NCI-H524 (cell line): ENCODE measurements at places on chromosomes 4 and X.
A peak's percentile ranks its signal among the peaks of the same experiment; 100 is the strongest.

GRCh38 chr4:113666386-113667114, 95.0 kb downstream of the CAMK2D start:
- DNase-seq = no peak

- no peak for DNase-seq
These were observed 64.4 kb upstream of the TEX13D start for GRCh38 chrX:124268099-124268498.

- no peak for DNase-seq
These were observed 354.9 kb downstream of the DHRSX start for GRCh38 chrX:2145692-2146367.

DNA sequence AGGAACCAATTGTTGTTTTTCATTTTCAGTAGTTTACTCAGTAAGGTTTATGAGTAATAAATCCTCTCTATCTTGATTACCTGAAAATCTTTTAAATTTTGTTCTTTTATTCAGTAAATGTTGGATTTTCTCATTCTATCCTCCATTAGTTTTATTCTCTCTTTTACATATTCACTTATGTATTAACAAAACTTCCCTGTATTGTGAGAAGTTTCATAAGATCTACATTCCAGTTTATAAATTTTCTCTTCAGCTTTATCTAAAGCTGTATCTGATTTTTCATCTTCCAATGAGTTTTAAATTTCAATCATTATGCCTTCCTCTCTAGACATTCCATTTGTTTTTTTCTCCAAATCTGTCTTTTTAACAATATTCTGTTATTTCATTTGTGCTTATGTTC, 310.2 kb downstream of the UNC5C start:
- DNase-seq = no peak

DNA sequence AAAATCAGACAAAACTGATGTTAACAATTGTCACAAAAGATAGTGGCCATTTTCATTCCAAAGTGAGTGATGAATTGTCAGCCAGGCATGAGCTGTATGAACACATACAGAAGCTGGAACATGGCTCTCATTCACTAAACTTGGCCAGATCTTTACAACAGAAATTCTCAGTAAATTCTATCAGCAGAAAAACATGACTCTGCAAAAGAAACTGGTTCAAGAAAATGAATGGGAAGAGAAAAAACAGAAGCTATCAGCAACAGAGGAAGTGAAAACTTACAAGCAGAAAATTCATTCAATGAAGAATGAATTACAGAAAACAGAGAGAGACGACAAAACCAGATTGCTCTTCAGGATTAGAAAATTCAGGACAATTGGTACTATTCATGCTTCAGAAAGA, 249.6 kb downstream of the COL25A1 start:
- no peak for DNase-seq

DNA sequence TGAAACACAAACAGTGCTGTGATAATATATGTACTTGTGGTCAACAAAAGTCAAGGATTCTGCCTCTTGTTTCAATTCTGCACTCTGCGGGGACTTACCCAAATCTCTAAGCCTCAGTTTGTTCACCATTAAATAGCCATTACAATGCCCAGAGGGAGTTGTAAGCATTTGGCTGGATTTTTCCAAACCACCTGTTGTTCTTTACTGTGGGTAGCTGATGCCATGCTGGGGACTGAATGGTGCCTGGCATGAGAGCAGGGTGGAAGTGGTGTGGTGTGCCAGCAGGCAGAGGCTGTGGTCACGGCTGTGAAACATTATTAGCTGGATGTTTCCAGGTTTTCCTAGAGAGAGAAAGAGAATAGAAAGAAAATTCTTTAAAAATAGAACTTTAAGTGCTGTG, 60.7 kb upstream of the PAK3 start:
- DNase-seq = no peak

GRCh38 chrX:22520128-22520828, 247.6 kb downstream of the CBLL2 start:
- DNase-seq = no peak

DNA sequence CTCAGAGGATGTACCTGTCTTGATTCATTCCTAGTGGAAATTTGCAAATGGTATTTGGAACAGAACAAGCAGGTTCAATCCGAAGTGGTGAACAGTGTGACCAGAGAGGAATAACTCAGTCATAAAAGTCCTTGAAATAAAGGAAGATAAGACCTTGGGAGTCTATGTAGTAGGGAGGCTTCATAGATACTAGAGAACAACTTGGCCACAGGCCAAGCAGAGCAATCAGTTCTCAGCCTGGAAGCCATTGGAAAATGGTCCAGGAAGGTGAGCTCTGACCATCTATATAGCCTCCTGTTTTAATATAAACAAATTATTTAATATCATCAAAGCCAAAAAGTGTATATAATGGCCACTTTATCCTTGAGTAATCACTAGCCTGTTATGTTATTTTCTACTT, 11.3 kb downstream of the TXK start:
- no peak for DNase-seq

- peak; percentile 19 for DNase-seq
These were observed 1.7 kb upstream of the CNOT6L start for GRCh38 chr4:77820649-77821561.

GRCh38 chr4:112102875-112103370, 42.3 kb upstream of the FAM241A start:
- DNase-seq = no peak

DNA sequence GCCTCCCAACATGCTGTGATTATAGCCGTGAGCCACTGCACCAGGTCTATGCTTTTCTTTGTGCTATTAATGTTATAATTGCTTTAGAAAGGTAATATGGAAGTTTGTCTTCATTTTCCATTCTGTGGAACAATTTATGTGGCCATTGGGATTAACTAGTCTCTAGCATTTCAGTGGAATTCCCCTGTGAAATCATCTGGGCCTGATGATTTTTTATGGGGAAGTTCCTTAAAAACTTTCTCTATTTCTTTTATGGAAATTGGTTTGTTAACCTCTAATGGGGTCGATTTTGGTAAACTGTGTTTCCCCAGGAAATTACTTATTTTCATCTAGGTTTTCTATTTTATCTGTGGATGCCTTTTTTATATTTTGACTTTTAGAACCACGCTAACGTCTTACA, 11.3 kb downstream of the TIMP1 start:
- DNase-seq = no peak

DNA sequence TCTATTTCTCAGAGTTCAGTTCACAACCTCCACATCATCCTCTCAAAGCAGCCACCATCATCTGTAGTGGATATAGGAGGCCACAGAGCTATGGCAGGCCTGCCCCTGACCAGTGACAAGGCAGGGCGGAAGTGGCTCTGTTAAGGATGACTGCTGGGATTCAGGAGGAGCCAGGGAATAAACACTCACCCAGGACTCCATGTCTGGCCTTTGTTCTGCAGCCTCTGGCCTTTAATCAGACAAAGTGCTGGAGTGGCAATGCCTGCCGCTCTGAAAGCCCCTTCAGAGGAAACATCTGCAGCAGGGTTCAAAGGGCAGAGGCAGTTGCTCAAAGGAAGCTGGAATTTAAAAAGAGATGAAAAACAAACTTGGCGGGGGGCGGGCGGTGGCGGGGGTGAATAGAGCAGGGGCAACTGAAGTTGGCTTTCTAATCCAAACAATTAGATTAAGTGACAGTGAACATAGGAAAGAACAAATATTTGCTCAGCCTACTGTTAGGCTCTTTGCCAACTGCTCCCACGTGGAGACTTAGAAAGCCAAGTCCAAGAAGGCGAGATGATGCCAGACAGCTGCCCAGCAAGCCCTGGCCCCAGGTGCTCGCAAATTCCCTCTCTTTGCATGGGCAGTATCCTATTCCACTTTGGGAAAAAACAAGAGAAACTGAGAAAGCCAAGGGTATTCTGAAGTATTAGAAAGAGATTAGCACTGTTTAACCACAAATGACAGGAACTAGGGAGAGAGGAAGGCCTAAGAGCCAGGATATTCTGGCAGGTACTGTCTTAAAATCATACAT, 5.5 kb downstream of the MPP1 start:
- peak; percentile 7 for DNase-seq

DNA sequence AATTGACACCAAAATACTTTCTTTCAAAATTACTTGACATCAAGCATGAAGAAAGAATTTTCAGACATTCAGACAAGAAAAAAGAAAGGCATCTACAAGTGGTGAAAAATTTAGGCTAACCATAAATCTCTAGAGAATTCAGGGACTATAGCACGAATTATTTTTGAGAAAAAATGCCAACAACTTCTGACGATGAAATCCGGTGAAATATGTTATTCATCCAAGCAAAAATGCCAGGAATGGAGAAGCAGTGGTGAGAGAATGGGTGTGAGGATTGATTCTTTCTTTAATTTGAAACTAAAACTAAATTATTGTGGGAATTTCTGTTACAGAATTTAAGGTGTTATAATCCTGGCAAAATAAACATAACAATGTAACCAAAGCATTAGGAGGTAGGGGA, 69.4 kb upstream of the SORBS2 start:
- DNase-seq = no peak

DNA sequence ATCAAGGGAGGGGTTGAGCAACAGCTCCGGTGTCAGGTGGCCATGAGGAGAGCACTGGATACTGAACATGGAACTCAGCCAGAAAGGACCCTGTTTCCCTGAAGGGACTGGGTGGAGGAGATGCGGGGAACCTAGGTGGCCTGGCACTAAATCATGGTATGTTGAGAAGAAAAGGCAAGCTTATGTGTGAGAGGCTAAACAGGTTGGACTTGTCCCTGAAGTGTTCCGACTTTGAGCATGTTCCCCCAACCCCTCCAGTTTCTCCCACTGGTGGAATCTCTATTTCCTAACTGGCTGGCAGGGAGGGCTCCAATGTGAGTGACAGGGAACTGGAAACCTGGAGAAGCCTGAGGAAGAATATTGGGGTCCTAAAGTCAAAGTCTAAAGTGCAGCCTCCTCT, 69.5 kb downstream of the PLAC1 start:
- no peak for DNase-seq

DNA sequence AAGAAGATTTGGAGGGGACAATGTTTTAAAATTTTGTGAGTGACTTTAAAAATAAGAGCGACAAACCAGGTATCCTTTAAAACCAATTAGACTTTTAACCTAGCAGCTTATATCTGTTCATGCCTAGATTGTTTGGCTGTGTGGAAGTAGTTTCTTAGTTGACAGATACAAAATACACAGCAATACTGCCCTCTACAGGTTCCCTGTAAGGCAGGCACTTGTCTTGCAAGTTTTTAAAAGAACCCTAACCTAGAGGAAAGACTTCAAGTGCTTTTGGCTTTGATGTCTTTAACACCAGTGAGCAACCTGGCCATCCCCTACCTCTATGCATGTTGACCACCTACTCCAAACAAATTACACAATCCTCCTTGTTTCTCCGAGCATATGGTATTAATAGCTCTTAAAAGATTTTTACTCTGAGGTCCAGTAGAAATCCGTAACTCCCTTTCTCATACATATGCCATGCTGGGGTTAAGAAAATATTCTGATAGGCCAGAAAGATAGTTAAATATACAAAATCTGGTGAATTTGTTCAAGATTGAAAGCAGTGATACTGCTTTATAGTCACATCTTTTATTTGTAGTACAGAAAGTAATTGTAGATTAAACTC, 273.0 kb downstream of the ARHGAP24 start:
- peak; percentile 10 for DNase-seq
